Thyroid gland (tissue), 4 donors: ENCODE measurements at places on chromosomes 5 and 9.

GRCh38 chr9:135522137-135522877 lies 1.1 kb downstream of the LCN1 start:
- no peak for DNase-seq

GRCh38 chr9:6301858-6302257 lies 26.3 kb upstream of the TPD52L3 start:
- no peak for DNase-seq

GRCh38 chr5:107373549-107374263 lies 297.0 kb downstream of the EFNA5 start:
- DNase-seq: no peak

DNA sequence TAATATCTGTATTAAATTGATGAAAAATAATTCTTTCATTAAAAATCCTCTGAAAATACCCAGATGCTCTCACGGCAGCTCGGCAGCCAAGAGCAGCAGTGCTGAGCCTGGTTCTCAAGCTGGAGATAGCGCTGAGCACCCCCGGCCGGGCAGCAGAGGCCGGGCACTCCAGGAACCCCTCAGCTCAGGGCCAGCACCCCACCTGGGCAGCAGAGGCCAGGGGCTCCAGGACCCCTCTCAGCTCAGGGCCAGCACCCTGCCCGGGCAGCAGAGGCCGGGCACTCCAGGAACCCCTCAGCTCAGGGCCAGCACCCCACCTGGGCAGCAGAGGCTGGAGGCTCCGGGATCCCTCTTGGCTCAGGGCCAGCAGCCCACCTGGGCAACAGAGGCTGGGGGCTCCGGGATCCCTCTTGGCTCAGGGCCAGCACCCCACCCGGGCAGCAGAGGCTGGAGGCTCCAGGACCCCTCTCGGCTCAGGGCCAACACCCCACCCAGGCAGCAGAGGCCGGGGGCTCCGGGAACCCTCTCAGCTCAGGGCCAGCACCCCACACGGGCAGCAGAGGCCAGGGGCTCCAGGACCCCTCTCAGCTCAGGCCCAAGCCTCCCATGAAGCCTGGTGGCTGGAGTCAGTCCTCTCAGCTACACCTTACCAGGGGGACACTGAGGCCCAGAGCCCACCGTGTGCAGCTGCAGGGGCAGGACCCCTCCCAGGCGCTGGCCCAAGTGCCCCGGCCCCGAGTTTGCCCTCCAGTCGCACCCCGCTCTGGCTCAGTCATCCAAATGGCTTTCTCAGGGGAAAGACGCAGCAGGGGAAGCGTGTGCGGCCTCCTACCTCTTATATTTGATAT lies 21.7 kb downstream of the CLPTM1L start:
- DNase-seq: no peak

- DNase-seq: no peak
These were observed 48.0 kb downstream of the PRR16 start for GRCh38 chr5:120512068-120512467.

DNA sequence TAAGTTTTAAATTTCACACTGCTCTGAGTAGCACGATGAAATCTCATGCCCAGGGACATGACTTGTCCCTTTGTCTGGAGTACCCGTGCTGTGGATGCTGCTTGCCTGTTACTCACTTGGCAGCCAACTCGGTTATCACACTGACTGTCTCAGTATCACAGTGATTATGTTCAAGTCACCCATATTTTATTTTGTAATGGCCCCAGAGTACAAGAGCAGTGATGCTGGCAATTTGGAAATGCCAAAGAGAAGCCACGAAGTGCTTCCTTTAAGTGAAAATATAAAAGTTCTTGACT lies 22.8 kb upstream of the SCGB3A2 start:
- no peak for DNase-seq

DNA sequence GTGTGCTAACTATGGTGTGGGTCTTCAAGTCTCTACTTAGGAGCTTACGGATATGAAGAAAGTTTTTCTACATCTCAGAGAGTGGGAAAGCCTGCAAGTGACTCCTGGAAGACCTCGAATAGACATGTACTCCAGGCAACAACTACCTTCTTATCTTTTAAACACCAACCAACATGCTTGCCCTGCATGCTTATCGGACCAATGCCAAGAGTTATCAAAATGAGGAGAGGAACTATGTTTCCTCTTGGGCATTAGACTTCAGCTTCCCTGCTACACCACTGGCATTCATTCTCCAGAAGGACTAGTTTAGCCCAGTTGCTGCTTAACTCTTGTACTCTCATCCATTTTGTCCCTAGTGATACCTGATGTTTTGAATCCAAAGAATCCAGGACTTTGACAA lies 74.7 kb upstream of the MAN2A1 start:
- DNase-seq: no peak

- peak; percentile 32 for DNase-seq
These were observed 39.6 kb downstream of the ZNF608 start for GRCh38 chr5:124706729-124707361.

GRCh38 chr9:81664638-81665222 lies 24.6 kb downstream of the TLE1 start:
- DNase-seq: no peak
